ENCODE measurements at places on chromosomes 5 and 9. TPM values are rescaled to one million over a fixed set of nuclear protein-coding genes. Genes with fewer than 3 reads are reported as not detected.

- no peaks in the 10 kb centered on the region for H3K36me3 ChIP-seq
- peaks cover 3% of the 10 kb centered on the region for H3K27me3 ChIP-seq
- H3K4me1 ChIP-seq: peaks cover 10% of the 10 kb centered on the region
- no peak overlapping the region for H3K4me3 ChIP-seq
Observed at GRCh38 chr5:122156724-122157325, 27.5 kb downstream of the ZNF474 start.

DNA sequence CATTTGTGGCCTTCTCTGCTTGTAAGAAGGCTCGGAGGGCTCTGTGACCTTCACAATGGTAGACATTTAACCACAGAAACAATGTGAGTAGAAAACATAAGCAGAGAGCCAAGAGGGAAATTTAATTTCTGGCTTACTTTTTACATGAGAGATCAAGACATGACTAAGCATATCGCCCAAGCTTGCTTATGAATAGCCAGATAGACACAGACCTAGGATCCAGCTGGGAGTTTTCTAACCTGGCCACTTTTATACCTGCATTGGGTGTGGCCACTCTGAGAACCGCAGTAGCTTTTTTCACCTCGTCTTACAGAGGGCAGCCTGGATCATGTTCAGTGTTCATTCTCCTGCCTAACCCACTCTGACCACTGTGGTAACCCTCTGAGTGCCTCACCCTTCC lies 244.9 kb upstream of the KCNN2 start:
- H3K4me1 ChIP-seq: no peaks in the 10 kb centered on the region
- no peak for DNase-seq
- H3K36me3 ChIP-seq: no peaks in the 10 kb centered on the region
- H3K4me3 ChIP-seq: no peak overlapping the region
- H3K27me3 ChIP-seq: no peaks in the 10 kb centered on the region
- no peak overlapping the region for H3K27ac ChIP-seq

- H3K27me3 ChIP-seq: peaks cover 17% of the 10 kb centered on the region
- no peak overlapping the region for H3K4me3 ChIP-seq
- no peak for DNase-seq
Observed at GRCh38 chr9:116144038-116144437, 9.6 kb upstream of the PAPPA start.

- no peak for DNase-seq
- H3K27me3 ChIP-seq: no peaks in the 10 kb centered on the region
- H3K36me3 ChIP-seq: peaks cover under 1% of the 10 kb centered on the region
- no peak overlapping the region for H3K27ac ChIP-seq
- H3K4me1 ChIP-seq: peaks cover 14% of the 10 kb centered on the region
Observed at GRCh38 chr9:91247278-91247677, 114.4 kb downstream of the AUH start.

DNA sequence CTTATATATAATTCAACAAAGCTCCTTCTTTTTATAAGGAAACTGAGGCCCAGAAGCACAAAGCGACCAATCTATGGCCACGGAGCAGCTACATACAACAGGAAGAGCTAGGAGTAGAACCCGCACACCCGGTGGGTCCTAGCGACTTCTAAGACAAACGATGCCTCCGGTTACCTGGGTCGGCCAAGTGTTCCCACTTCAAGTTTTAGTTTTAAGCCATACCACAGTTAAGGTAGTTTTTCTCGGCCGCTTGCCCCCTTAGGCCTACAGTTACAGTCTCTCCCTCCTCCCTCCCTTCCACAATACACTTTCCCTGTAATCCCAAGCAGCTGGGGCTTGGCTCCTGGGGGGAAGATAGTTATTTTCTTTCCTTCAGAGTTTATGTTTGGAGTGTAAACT lies 533 bp downstream of the SREK1IP1 start:
- H3K36me3 ChIP-seq: peaks cover 10% of the 10 kb centered on the region
- H3K27me3 ChIP-seq: no peaks in the 10 kb centered on the region
- no peak for DNase-seq
- H3K4me3 ChIP-seq: peak overlapping the region; percentile 97
- peak overlapping the region; percentile 96 for H3K27ac ChIP-seq

DNA sequence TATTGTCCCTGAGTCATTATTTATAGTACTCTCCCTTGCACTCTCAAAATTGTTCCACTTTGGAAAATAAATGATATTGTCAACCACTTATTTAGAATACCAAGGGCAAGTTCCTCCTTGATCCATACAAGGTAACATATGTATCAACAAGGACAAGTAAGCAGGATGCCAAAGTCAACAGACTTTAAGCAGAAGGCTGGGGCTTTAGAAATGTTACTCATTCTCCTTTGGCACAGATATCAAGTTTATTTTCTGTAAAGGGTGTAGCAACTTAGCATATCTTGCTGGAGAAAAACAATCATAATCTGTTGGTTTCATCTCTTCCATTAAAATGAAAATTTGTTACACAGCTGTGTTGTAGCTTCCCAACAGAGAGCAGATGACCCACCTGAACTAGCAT lies 248.7 kb upstream of the SLC30A5 start:
- H3K27me3 ChIP-seq: no peaks in the 10 kb centered on the region
- H3K4me3 ChIP-seq: no peak overlapping the region
- no peaks in the 10 kb centered on the region for H3K4me1 ChIP-seq
- H3K27ac ChIP-seq: no peak overlapping the region
- no peak for DNase-seq

GRCh38 chr9:129765764-129766317 lies 13.0 kb upstream of the PTGES start:
- DNase-seq: no peak
- H3K36me3 ChIP-seq: no peaks in the 10 kb centered on the region
- H3K4me3 ChIP-seq: no peak overlapping the region
- H3K27me3 ChIP-seq: no peaks in the 10 kb centered on the region
- H3K4me1 ChIP-seq: no peaks in the 10 kb centered on the region

GRCh38 chr9:117825609-117826347 lies 121.6 kb downstream of the TLR4 start:
- peaks cover 76% of the 10 kb centered on the region for H3K27me3 ChIP-seq
- no peak overlapping the region for H3K4me3 ChIP-seq
- H3K36me3 ChIP-seq: no peaks in the 10 kb centered on the region
- peak; percentile 52 for DNase-seq

GRCh38 chr9:108569624-108570023 lies 286.2 kb downstream of the ACTL7B start:
- H3K4me3 ChIP-seq: no peak overlapping the region
- H3K27ac ChIP-seq: no peak overlapping the region
- no peaks in the 10 kb centered on the region for H3K4me1 ChIP-seq
- H3K36me3 ChIP-seq: no peaks in the 10 kb centered on the region

DNA sequence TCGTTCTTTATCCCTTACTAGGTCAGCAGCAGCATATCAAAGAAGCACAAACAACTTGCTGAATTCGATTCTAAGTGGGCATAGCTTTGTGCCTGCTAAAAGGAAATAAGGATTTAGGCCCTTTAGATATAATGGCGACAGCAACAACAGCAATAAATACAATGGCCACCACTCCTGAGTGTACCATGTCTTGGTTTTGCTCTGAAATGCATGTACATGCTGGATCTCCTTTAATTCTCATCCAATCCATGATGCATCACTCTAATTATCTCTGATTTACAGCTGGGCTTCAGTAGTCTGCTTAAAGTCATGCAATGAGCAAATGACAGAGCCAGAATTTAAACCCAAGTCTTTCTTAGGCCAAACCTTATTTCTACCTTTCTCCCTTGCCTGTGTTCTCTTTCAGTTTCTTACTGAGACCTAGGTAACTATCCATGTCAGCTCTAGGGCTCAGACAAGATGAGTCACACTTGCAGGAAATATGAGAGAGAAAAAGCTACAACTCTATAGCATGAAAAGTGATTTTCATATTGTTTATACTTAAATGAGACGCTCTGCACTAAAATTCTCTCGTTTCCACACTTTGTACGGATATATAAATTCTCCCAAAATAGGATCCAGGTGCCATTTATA lies 111.8 kb downstream of the HMHB1 start:
- H3K4me1 ChIP-seq: peaks cover 7% of the 10 kb centered on the region
- no peak overlapping the region for H3K27ac ChIP-seq
- peaks cover under 1% of the 10 kb centered on the region for H3K27me3 ChIP-seq
- H3K4me3 ChIP-seq: no peak overlapping the region

GRCh38 chr9:13721481-13722235 lies 442.2 kb upstream of the MPDZ start:
- H3K27ac ChIP-seq: no peak overlapping the region
- H3K36me3 ChIP-seq: no peaks in the 10 kb centered on the region
- H3K27me3 ChIP-seq: no peaks in the 10 kb centered on the region
- H3K4me1 ChIP-seq: no peaks in the 10 kb centered on the region

DNA sequence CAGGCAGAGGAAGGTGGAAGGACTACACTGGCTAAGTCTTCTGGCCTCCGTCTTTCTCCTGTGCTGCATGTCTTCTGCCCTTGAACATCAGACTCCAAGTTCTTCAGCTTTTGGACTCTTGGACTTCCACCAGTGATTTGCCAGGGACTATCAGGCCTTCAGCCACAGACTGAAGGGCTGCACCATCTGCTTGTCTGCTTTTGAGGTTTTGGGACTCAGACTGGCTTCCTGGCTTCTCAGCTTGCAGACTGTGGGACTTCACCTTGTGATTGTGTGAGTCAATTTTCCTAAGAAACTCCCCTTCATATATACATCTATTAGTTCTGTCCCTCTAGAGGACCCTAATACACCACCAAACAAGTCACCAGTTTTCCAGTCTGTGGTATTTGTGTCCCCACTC lies 9.7 kb upstream of the ANKDD1B start:
- H3K36me3 ChIP-seq: peaks cover 31% of the 10 kb centered on the region
- no peak overlapping the region for H3K27ac ChIP-seq
- no peaks in the 10 kb centered on the region for H3K27me3 ChIP-seq
- DNase-seq: no peak
- peaks cover 6% of the 10 kb centered on the region for H3K4me1 ChIP-seq

GRCh38 chr9:87478226-87478992 lies 19.3 kb upstream of the DAPK1 start:
- H3K27ac ChIP-seq: no peak overlapping the region
- no peaks in the 10 kb centered on the region for H3K27me3 ChIP-seq
- DNase-seq: no peak
- no peaks in the 10 kb centered on the region for H3K36me3 ChIP-seq

GRCh38 chr9:83639266-83639665 lies 16.3 kb downstream of the IDNK start:
- no peaks in the 10 kb centered on the region for H3K4me1 ChIP-seq
- no peaks in the 10 kb centered on the region for H3K36me3 ChIP-seq
- H3K27ac ChIP-seq: no peak overlapping the region
- no peak for DNase-seq
- no peaks in the 10 kb centered on the region for H3K27me3 ChIP-seq
- no peak overlapping the region for H3K4me3 ChIP-seq

GRCh38 chr9:113645978-113646253 lies 182.4 kb downstream of the RGS3 start:
- H3K27me3 ChIP-seq: peaks cover 18% of the 10 kb centered on the region
- H3K4me1 ChIP-seq: no peaks in the 10 kb centered on the region
- DNase-seq: no peak

GRCh38 chr9:36995927-36996705 lies 38.0 kb downstream of the PAX5 start:
- H3K27me3 ChIP-seq: peaks cover 46% of the 10 kb centered on the region
- no peak overlapping the region for H3K4me3 ChIP-seq
- no peak overlapping the region for H3K27ac ChIP-seq
- H3K4me1 ChIP-seq: peaks cover 3% of the 10 kb centered on the region

DNA sequence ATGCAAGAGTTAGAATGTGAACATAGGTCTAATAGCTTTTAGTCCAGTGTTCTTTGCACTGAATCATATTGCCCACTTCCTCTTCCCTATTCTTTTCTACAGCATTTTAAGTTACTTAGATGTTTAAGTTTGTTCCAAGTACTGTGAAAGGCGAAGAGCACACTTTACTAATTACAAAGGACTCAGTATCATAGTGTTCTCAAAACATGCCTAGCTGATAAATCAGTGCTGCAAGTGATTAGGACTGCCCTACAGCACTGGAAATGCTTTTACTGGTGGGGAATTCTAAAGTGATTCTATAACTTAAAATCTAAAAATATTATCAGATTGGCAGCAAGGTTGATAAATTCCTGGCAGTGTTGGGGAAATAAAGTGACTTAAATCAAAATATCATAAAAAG lies 177.9 kb upstream of the KCNN2 start:
- H3K27ac ChIP-seq: no peak overlapping the region
- H3K4me1 ChIP-seq: no peaks in the 10 kb centered on the region
- no peaks in the 10 kb centered on the region for H3K27me3 ChIP-seq
- no peak overlapping the region for H3K4me3 ChIP-seq
- DNase-seq: no peak

DNA sequence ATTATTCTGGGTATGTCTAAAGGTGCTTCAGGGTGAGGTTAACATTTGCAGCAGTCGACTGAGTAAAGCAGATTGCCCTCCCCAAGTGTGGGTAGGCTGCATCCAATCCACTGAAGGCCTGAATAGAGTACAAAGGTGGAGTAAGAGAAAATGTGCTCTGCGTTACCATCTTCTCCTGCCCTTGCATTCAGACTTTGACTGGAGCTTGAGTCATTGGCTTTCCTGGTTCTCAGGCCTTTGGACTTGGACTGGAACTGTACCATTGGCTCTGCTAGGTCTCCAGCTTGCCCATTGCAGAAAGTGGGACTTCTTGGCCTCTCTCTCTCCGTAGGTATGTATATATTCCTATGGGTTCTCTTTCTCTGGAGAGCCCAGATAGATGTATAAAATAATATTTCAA lies 120.9 kb upstream of the CNTLN start:
- H3K4me3 ChIP-seq: no peak overlapping the region
- no peaks in the 10 kb centered on the region for H3K36me3 ChIP-seq
- H3K27me3 ChIP-seq: no peaks in the 10 kb centered on the region
- H3K4me1 ChIP-seq: no peaks in the 10 kb centered on the region
- no peak for DNase-seq

DNA sequence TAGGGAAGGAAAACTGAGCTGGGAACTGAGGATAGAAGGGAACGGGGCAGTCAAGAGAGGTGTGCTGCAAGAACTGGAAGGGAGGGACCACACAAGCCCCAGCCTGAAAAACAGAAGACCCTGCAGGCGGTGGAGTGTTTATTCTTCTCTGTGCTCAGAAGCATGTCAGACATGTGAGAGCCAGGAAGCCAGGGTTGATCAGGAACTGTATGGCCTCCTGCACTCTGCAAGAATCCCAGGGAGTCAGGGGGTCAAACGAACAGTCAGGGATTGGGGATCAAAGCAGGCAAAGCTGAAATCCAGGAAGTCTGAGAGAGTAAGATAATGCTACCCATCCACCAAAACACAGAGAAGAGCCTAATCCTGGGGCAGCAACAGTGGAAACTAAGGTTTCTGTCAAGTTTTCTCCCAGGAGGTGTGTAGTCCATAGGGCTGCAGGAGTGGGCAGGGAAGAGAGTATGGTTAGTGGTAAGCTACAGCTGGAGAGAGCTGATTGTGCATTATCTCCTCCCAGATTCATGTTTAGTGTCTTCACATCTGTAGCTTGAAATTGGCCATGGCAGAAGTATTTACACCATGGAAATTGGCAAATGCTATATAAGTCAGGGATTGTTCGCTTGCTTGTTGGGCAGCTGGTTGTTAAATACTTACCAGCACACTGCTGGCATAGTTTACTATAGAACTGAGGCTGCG lies 115.4 kb upstream of the SLC44A1 start:
- H3K36me3 ChIP-seq: no peaks in the 10 kb centered on the region
- no peaks in the 10 kb centered on the region for H3K27me3 ChIP-seq

Gene RGS14
- total RNA-seq: 41.2 TPM

Gene SPOCK1
- total RNA-seq: 0.12 TPM

Gene LEAP2
- total RNA-seq: 1.8 TPM

Gene CNTFR
- total RNA-seq: not detected

Gene HACD4
- total RNA-seq: 5.2 TPM

Gene MZB1
- total RNA-seq: 10.6 TPM

Gene COL5A1
- 0.23 TPM for total RNA-seq

Gene MAMDC2
- total RNA-seq: not detected

Gene SRD5A1
- total RNA-seq: 14.1 TPM

Gene PCDHB15
- total RNA-seq: not detected

Gene ANKHD1
- 89.6 TPM for total RNA-seq

Gene PCDHGB6
- not detected for total RNA-seq
